GM12878 (cell line): ENCODE measurements at places on chromosomes 3 and 15. TPM values are rescaled to one million over a fixed set of nuclear protein-coding genes. Genes with fewer than 3 reads are reported as not detected.
A peak's percentile ranks its signal among the peaks of the same experiment; 100 is the strongest.

The CTXND1 gene
- total RNA-seq, result not detected in 2 replicates

The SPTBN5 gene
- total RNA-seq, result 0.05 and 0.18 TPM in 2 replicates

The SSUH2 gene
- total RNA-seq, result not detected in 2 replicates

The SOX2 gene
- 0.08 and 0.13 TPM in 2 replicates for total RNA-seq

The FEM1B gene
- total RNA-seq, result 34.1 and 36.4 TPM in 2 replicates

GRCh38 chr3:71685686-71686085, 39.5 kb downstream of the EIF4E3 start:
- no peak for DNase-seq
- H3K27ac ChIP-seq, result no peak overlapping the region
- no peaks in the 10 kb centered on the region for H3K36me3 ChIP-seq
- H3K27me3 ChIP-seq, result peaks cover 1% of the 10 kb centered on the region; the same call in 1 of the 2 replicates

- H3K4me1 ChIP-seq, result no peaks in the 10 kb centered on the region
- DNase-seq, result no peak
- H3K36me3 ChIP-seq, result no peaks in the 10 kb centered on the region
- H3K27ac ChIP-seq, result no peak overlapping the region
Observed at GRCh38 chr3:184050217-184050847, 2.5 kb upstream of the HTR3C start.

GRCh38 chr3:10411598-10412332, 90.9 kb upstream of the SEC13 start:
- no peak overlapping the region for H3K27ac ChIP-seq
- no peak for DNase-seq
- no peaks in the 10 kb centered on the region for H3K4me1 ChIP-seq
- H3K27me3 ChIP-seq, result peaks cover 5% of the 10 kb centered on the region; the same call in 1 of the 2 replicates
- no peak overlapping the region for H3K4me3 ChIP-seq

DNA sequence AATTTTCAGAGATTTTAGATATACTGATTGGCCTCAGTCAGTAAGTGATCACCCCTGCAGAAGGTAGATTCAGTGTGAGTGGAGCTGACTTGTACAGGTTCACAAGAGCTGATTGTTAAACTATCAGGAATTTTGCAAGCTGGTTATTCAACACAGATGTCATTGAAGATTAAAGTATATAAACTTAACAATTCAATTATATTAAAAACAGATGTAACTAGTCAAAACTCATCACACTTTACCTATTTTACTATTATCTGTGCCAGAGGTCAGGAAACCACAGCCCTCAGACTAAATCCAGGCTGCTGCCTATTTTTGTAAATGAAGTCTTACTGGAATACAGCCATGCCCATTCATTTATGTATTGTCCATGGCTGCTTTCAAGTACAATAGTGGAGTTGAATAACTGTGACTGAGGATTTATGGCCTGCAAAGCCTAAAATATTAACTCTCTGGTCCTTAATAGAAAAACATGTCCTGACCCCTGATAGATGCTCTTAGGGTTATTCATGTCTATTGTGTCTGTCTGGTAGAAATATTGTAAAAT, 429.3 kb upstream of the PDZRN3 start:
- H3K36me3 ChIP-seq, result no peaks in the 10 kb centered on the region
- DNase-seq, result no peak
- H3K27ac ChIP-seq, result no peak overlapping the region
- no peaks in the 10 kb centered on the region for H3K4me1 ChIP-seq
- H3K27me3 ChIP-seq, result no peaks in the 10 kb centered on the region

GRCh38 chr15:63998489-63998888, 47.8 kb downstream of the DAPK2 start:
- H3K36me3 ChIP-seq, result no peaks in the 10 kb centered on the region
- DNase-seq, result no peak
- no peaks in the 10 kb centered on the region for H3K27me3 ChIP-seq

DNA sequence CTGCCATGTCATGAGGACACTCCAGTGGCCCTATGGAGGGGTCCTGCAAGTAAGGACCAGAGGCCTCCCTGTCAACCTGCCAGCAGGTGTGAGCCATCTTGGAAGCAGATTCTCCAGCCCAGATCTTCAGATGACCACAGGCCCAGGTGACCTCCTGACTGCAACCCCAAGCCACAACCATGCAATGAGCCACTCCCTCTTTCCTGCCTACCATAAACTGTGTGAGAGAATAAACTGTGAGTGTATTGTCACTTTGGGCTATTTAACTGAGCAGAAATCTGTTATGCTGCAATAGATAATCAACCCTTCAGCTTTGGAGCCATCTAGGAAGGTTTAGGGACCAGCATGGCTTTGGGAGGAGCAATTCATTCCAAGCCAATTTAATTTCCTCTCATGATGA, 367.9 kb downstream of the SHQ1 start:
- no peak for DNase-seq
- no peak overlapping the region for H3K27ac ChIP-seq
- H3K4me1 ChIP-seq, result peaks cover 14% of the 10 kb centered on the region

GRCh38 chr3:179943117-179943880, 93.4 kb downstream of the PEX5L start:
- no peaks in the 10 kb centered on the region for H3K36me3 ChIP-seq
- H3K4me1 ChIP-seq, result no peaks in the 10 kb centered on the region
- no peaks in the 10 kb centered on the region for H3K27me3 ChIP-seq
- no peak overlapping the region for H3K4me3 ChIP-seq
- no peak overlapping the region for H3K27ac ChIP-seq

- peak; percentile 40 for DNase-seq
- peaks cover 17% of the 10 kb centered on the region for H3K36me3 ChIP-seq
- no peak overlapping the region for H3K4me3 ChIP-seq
- H3K27me3 ChIP-seq, result no peaks in the 10 kb centered on the region
- H3K27ac ChIP-seq, result peak overlapping the region; percentile 40; the same call in 1 of the 2 replicates
- peaks cover 14% of the 10 kb centered on the region for H3K4me1 ChIP-seq
Observed at GRCh38 chr3:47016934-47017435, 37.5 kb downstream of the NBEAL2 start.

GRCh38 chr3:177196008-177196455, 1.2 kb downstream of the TBL1XR1 start:
- peak overlapping the region; percentile 97 for H3K27ac ChIP-seq
- no peaks in the 10 kb centered on the region for H3K27me3 ChIP-seq
- DNase-seq, result no peak
- peaks cover 13% of the 10 kb centered on the region for H3K4me1 ChIP-seq
- H3K36me3 ChIP-seq, result no peaks in the 10 kb centered on the region
